HepG2 (cell line): ENCODE measurements at places on chromosomes 1 and 21. TPM values are rescaled to one million over a fixed set of nuclear protein-coding genes. Genes with fewer than 3 reads are reported as not detected.

Gene GCSAML
- total RNA-seq = not detected in 2 replicates

Gene SEMA4A
- total RNA-seq = 0.09 TPM in 1 of 2 replicates, not detected in the other

- H3K36me3 ChIP-seq = no peaks in the 10 kb centered on the region
- H3K27ac ChIP-seq = no peak overlapping the region
- H3K27me3 ChIP-seq = peaks cover 20% of the 10 kb centered on the region; the same call in 2 of the 3 replicates
- no peak overlapping the region for H3K4me3 ChIP-seq
- H3K4me1 ChIP-seq = no peaks in the 10 kb centered on the region
- DNase-seq = no peak
Observed at GRCh38 chr1:11613347-11613746, 40.9 kb downstream of the FBXO2 start.

- H3K36me3 ChIP-seq = peaks cover 5% of the 10 kb centered on the region
- no peak overlapping the region for H3K27ac ChIP-seq
- H3K27me3 ChIP-seq = no peaks in the 10 kb centered on the region
- H3K4me1 ChIP-seq = peaks cover 20% of the 10 kb centered on the region
Observed at GRCh38 chr1:85347908-85348307, 71.5 kb upstream of the BCL10 start.

GRCh38 chr1:207698822-207699483 is 52.9 kb upstream of the CD46 start:
- no peak overlapping the region for H3K4me3 ChIP-seq
- no peaks in the 10 kb centered on the region for H3K27me3 ChIP-seq
- no peak overlapping the region for H3K27ac ChIP-seq
- DNase-seq = peak; percentile 44

DNA sequence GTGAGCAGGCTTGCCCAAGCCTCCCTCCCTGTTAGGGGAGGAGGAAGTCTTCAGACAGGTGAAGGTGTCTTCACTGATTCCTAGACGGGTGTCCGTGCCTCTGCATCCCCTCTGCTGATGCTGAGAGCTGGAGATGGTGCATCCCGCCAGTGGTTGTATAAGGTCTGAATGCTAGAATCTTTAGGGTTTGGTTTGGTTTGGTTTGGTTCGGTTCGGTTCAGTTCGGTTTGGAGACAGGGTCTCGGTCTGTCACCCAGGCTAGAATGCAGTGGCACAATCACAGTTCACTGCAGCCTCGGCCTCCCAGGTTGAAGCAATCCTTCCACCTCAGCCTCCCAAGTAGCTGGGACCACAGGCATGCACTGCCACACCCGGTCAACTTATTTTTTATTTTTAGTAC is 153.6 kb downstream of the PGBD5 start:
- peaks cover 23% of the 10 kb centered on the region for H3K36me3 ChIP-seq
- H3K4me1 ChIP-seq = no peaks in the 10 kb centered on the region
- H3K27me3 ChIP-seq = no peaks in the 10 kb centered on the region
- no peak overlapping the region for H3K27ac ChIP-seq

DNA sequence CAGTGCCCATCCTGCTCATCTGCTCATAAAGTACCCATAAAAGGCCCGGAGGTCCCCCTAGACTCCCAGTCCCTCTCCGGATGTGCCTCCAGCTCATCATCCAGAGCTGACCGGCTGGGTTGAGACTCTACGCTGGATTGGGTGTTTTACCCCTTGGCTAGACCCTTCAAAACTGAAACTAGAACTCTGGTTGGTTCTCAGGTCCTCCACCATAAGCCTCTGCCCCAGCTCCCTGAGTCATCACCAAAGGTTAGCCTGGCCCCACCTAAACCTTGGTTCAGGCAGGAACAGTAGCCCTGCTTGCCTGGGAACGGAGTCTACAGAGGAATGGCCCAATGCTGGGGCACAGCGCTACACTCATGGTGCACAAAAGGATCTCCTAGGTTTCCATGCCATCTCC is 75.1 kb downstream of the TLR5 start:
- peaks cover 6% of the 10 kb centered on the region; the same call in 1 of the 3 replicates for H3K27me3 ChIP-seq
- H3K36me3 ChIP-seq = no peaks in the 10 kb centered on the region
- H3K4me1 ChIP-seq = no peaks in the 10 kb centered on the region
- H3K4me3 ChIP-seq = no peak overlapping the region

- H3K27me3 ChIP-seq = no peaks in the 10 kb centered on the region
- H3K36me3 ChIP-seq = no peaks in the 10 kb centered on the region
- no peak overlapping the region for H3K4me3 ChIP-seq
- no peak overlapping the region for H3K27ac ChIP-seq
Observed at GRCh38 chr1:17550729-17551584, 11.5 kb downstream of the ARHGEF10L start.
